Endothelial cell (in vitro differentiated cells): ENCODE measurements at places on chromosomes 2 and 18.

DNA sequence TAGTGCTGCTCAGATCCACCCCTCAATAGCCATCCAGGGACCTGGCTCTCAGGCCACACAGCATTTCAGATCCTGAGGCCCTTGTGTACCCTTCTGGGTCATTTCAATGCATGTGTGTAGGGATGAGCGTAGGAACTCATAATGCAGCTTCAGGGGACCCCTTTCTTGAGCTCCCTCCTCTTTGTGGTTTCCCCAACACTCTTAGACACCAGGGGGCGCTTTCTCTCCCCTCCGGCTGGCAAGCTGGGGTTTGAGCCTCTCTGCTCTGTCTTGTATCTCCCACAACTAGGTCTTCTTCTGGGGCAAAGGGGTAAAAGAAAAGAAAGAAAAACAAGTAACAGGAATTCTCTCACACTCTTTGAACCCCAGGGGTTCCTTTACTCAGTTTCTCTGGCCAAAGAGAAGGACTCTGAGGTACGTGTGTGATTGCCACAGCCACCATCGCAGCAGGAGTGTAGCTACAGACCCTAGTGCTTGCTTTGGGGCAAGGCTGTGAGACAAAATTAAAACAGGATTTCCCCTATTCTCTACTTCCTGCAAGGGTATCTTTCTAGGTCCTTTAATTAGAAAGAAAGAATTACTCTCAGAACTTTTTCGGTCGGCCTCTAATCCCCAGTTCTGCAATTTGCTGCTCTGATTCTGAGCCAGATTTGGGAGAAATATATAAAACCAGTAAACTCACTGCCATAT lies 38.0 kb downstream of the CABYR start:
- DNase-seq = peak; percentile 73

GRCh38 chr18:57666818-57667497 lies 45.3 kb upstream of the NARS1 start:
- no peak for DNase-seq

- DNase-seq = no peak
These were observed 89.8 kb upstream of the TGIF1 start for GRCh38 chr18:3360211-3360610.

DNA sequence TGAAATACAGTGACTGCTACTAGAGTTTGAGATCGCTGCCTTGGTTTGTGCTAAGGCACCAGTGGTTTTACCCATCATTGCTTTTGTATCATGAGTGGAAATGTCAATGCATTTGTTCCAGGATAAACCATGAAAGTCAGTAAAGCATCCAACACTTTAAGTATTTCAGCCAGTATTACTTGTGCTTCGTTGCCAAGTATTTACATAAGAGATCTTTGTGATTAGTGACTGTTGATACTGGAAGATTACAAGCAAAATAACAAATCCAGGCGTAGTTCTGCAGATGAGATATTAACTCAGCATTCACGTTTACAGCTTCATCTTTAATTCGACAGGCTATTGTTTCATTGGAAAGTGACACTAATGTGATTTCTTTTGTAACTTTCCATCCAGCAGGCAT lies 90.3 kb upstream of the B3GNT7 start:
- no peak for DNase-seq

GRCh38 chr2:141967503-141967902 lies 163.3 kb downstream of the LRP1B start:
- DNase-seq = no peak

- no peak for DNase-seq
These were observed 10.4 kb upstream of the ARID5A start for GRCh38 chr2:96526101-96526591.

GRCh38 chr2:241994086-241994485 lies 124.6 kb downstream of the RTP5 start:
- no peak for DNase-seq
